ENCODE measurements at places on chromosomes 7 and 10.

- DNase-seq = no peak
These were observed 19.8 kb downstream of the MMRN2 start for GRCh38 chr10:86937502-86938154.

DNA sequence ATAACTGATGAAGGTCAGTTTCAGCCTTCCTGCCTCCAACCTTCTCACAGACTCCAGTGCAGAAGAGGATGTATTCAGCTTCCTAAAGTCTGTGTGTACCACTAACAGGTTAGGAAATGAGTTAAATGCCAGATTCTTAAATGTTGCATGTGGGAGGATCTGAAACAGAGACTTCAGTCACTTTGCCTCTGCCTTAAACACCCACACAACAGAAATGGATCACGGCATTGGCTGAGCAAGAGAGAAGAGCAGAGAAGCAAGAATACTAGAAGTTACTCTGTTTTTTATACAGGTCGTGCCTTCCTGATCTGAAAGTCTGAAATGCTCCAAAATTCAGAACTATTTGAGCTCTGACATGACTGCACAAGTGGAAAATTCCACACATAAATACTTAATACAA is 98.9 kb upstream of the ARHGAP21 start:
- DNase-seq = no peak

DNA sequence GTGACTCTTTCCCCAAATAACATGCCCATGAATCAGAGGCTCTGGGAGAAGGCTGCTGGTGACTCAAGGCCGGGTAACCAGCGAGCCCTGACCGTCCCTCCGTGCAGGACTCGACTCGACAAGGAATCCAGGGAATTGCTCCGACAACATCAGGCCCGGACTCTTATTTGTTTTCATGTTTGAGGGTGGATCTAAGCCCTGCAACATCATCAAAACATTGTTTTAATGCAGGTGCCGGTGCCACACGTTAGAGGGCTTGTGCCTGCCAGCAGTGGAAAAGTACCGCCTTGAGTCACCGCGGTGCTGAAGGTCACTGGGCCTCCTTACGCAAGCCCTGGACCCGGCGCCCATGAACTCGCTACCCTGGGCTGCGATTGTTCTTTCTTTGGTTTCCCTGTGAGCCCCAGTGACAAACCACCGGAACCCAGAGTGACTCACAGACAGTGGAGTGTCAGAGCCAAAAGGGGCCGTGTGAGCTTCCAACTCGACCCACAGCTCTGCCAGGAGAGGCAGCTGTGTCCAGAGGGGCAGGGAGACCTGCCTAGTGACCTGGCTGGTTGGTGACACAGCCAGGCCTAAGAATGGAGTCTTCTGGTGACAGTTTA is 139.4 kb upstream of the SHH start:
- DNase-seq = peak; percentile 78

DNA sequence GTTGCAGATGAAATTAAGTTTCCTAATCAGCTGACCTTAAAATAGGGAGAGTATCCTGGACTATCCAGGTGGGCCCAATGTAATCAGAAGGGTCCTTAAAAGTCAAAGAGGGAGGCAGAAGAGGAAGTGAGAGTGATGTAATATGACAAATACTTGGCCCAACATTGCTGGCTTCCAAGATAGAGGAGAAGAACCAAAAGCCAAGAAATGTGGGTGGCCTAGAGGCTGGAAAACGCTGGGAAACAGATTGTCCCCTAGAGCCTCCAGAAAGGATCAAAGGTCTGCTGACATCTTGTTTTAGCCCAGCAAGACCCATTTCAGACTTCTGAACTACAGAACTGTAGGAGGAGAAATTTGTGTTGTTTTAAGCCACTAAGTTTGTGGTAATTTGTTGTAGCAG is 79.7 kb upstream of the NOBOX start:
- DNase-seq = no peak

DNA sequence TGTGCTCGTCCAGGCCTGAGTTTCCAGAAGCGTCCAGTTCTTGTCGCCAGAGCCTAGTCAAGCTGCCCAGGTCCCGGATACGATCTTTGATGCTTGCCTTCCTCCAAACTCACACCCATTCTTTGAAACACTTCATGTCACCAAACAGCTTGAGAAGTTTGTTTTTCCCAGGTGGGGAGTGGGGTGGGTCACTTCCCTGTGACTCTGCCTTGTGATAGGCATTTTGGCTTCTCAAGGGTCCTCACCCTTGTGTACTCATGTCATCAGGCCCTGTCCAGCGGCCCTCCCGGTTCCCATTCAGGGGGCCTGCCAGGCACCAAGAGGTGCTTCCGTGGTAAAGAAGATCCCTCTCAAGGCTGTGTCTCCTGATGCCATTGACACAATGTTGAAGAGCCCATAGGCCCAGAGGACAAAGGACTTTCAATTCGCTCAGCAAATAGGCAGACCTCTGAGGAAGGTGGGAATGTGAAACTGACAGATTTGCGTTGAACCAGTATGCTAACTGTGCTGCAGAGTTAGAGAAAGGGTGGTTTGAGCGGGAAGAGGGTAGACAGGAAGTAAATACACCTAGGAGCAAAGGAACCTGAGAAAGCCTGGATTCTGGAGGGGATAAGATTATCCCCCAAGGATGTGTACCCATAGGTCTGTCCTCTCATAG is 24.7 kb upstream of the SFTPA1 start:
- no peak for DNase-seq

DNA sequence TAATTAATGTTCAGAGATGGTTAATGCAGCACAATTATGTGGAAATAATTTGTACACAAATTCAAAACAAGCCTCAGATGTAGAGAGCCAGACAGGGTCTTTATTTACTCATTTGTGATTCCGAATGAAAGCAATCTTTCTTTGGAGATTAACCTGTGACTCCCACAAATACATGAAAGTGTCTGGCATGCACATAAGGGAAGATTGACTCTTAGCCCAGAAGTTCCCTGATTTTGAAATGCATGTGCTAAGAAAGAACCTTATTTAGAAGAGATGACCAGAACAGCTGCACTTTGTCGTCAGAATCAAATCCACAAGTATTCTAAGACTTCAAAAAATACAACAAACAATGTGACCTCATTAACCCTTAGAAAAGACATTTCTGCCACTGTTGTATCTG is 45.1 kb downstream of the RNLS start:
- peak; percentile 86 for DNase-seq

Data from fibroblast of skin of right biceps (primary cell).